T-helper 17 cell (primary cell): ENCODE measurements at places on chromosomes 6 and 20. TPM values are rescaled to one million over a fixed set of nuclear protein-coding genes. Genes with fewer than 3 reads are reported as not detected.

GRCh38 chr6:115467726-115468125 is 593.0 kb downstream of the FRK start:
- H3K27me3 ChIP-seq, result no peaks in the 10 kb centered on the region
- no peaks in the 10 kb centered on the region for H3K4me1 ChIP-seq
- H3K27ac ChIP-seq, result no peak overlapping the region
- DNase-seq, result no peak
- no peaks in the 10 kb centered on the region for H3K36me3 ChIP-seq

CST2 gene
- total RNA-seq, result not detected

EFCAB8 gene
- total RNA-seq, result 0.32 TPM

- no peaks in the 10 kb centered on the region for H3K36me3 ChIP-seq
- H3K27ac ChIP-seq, result no peak overlapping the region
- H3K27me3 ChIP-seq, result peaks cover 14% of the 10 kb centered on the region
These were observed 59.1 kb upstream of the RNF144B start for GRCh38 chr6:18328070-18328469.

GRCh38 chr20:8788275-8788674 is 280.6 kb upstream of the PLCB4 start:
- no peak overlapping the region for H3K27ac ChIP-seq
- H3K4me1 ChIP-seq, result peaks cover 2% of the 10 kb centered on the region
- no peak overlapping the region for H3K4me3 ChIP-seq
- H3K27me3 ChIP-seq, result no peaks in the 10 kb centered on the region
- DNase-seq, result no peak

GRCh38 chr6:147022041-147022440 is 182.2 kb upstream of the STXBP5 start:
- H3K27me3 ChIP-seq, result peaks cover 11% of the 10 kb centered on the region
- no peak overlapping the region for H3K27ac ChIP-seq
- DNase-seq, result no peak

DNA sequence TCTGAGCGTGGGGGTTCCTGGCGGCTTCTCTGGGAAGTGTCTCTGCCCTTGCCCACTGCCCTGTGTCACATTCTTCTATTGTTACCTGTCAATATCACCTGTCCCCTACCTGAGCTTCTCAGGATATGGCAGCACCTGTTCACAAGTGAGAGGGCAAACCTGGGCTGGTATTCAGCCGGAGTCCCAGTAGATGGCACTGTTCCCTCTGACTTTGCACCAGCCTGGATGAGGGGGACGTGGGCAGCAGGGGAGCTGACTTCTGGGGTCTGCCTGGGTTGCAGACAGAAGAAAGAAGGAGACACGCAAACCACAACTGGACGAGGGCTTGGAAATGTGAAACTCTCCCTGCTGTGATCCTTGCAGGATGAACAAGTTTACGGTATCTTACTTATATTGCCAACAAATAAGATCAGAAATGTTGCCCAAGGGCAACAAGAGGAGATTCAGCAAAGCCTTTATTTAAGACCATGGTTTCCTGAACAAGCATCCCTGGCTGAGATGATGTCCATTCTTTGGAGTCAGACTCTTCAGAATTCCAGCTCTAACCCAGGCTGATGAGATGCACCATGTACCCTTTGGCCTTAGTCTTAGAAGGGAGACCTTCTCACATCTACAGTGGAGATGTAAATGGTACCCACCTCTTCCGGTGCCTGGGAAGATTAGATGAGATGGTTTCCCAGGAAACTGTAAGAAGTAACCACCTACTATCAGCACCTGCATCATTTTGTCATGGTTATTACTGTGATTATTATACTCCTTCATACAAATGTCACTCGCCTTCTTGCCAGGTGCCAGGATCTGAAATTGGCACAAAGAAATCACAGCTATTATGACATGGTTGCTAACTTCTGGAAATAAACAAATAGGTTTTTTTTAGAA is 400.0 kb upstream of the CDH4 start:
- no peak overlapping the region for H3K4me3 ChIP-seq
- H3K4me1 ChIP-seq, result no peaks in the 10 kb centered on the region
- no peaks in the 10 kb centered on the region for H3K36me3 ChIP-seq
- H3K27me3 ChIP-seq, result peaks cover 12% of the 10 kb centered on the region
- DNase-seq, result no peak

DNA sequence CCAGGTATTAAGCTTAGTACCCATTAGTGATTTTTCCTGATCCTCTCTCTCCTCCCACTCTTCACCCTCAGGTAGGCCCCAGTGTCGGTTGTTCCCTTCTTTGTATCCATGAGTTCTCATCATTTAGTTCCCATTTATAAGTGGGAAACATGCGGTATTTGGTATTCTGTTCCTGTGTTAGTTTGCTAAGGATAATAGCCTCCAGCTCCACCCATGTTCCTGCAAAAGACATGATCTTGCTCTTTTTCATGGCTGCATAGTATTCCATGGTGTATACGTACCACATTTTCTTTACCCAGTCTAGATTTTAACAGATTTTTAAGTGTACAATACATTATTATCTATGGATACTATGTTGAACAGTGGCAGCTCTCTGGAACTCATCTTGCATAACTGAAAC is 44.4 kb downstream of the CYP24A1 start:
- H3K4me3 ChIP-seq, result no peak overlapping the region
- no peaks in the 10 kb centered on the region for H3K27me3 ChIP-seq
- H3K4me1 ChIP-seq, result no peaks in the 10 kb centered on the region
- H3K27ac ChIP-seq, result no peak overlapping the region
- DNase-seq, result no peak
